Lung (tissue), 17 donors: ENCODE measurements at places on chromosomes 5 and 9.

DNA sequence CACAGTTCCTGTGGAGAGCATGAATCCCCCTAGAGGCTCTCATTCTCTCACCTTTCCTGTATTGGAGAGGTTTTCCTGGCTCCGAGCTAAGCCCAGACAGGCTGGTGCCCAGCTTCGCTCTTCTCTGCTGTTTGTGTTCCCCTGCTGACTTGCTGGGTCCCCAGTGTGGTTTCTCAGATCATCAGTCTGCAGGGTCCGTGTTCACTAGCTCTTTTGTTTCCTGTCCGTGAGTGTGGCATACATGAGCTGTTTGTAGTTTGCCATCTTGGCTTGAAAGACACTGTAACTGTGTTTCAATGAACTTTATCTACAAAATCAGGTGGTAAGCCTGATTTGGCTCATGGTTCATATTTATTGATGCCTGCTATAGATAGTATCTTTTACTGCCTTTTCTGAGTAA is 23.8 kb downstream of the LOX start:
- no peak for DNase-seq

DNA sequence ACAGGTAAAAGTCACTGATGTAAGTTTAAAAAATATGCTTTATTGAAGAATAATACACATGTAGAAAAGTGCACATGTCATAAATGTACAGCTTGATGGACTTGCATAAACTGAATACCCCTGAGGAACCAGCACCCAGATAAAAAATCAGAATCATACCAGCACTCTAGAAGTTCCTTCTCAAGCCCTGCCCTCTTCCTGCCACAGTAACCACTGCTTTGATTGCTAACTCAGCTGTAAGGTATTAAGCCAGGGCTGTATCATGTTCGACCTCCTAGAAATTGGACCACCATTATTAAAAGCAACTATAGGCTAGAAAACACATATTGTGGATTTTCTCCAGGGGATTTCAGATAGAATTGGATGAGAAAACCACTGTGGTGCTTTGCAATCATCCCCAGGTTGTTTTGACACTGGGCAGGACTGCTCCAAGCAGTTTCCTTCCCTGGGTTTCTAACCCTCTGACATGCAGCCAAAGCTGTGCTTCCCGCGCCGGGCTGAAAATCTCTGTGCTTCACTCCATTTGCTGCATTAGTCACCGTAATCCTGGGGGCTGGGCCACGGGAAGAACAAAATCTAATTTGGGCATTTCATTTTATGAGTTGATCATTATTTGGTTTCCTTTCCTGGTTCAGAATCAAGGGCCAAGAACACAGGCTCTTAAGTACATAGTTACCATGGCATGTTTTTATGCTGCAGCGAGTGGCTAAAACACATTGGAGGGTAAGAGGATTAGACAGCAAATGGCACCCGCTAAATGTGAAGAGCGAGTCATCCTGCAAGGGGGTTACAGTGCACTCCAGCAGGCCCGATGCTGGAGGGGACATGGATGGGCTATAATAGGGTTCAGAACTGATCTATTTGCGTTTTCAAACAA is 139.4 kb upstream of the IL12B start:
- no peak for DNase-seq

DNA sequence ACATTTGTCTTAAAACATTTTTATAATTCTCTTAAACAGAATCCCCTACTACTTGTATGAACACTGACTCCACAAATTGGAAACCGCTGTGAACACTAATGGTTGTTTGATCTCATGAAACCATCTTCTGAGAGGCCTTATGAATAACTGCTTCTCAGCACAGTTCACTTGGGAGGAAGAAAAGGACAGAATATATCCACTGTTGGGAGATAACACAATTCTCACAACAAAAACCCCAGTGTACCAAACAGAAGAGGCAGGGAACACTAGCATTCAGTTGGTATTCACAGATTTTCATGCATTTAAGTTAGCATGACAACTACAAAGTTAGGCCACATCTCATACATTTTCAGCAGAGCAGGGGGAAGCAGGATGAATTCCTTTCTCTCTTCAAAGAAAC is 89.0 kb upstream of the SELENOP start:
- no peak for DNase-seq

DNA sequence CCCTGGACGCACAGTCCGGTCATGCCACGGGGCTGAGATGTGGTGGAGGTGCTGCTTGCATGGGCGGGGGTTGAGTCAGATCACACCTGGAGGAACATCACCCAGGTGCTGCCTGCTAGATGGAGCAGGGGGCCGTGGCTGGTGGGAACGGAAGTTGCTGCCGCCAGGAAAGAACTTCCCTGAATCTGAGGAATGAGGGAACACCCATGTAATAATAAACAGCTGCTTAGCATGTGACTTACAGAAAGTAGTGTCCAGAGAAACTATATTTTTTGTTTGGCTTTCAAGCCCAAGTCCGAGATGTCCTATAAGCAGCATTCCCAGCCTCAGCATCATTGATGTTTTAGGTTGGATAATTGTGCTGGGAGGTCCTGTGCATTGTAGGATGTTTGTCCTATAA is 27.1 kb upstream of the FAM240B start:
- DNase-seq, result no peak

DNA sequence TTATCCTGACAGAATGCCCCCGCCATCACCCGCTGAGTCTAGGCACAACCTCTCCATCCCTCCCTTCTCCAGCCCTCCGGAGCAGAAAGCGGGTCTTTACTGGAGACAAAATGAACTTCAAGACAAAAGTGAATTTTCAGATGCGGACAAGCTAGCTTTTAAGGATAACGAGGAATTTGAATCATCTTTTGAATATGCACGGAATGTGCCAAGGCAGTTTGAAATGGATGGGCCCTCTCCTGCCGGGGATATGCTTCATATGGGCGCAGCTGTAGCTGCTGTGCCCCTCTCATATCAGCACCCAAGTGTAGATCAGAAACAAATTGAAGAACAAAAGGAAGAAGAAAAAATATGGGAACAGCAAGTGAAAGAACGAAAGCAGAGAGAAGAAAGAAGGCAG is 37.5 kb downstream of the CPLANE1 start:
- no peak for DNase-seq

GRCh38 chr9:69273161-69273560 is 51.9 kb upstream of the ENTREP1 start:
- no peak for DNase-seq

DNA sequence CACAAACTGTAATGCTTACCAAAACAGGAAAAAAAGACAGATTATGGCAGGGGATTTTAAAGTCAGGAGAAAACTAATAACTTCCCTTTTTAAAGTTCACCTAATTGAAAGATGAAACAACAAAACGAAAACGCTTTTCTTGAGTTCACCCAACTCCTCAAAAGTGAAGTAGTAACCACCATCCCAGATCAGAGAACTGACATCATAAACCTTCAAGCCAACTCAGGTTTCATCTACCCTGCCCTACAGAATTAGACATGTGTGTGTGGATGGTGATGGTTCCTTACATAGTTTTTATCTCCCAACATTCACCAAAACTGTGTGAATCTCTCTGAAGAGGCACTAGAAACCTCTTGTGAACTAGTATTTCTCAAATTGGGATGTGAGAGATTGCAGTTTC is 195.2 kb upstream of the PTGER4 start:
- DNase-seq, result no peak

DNA sequence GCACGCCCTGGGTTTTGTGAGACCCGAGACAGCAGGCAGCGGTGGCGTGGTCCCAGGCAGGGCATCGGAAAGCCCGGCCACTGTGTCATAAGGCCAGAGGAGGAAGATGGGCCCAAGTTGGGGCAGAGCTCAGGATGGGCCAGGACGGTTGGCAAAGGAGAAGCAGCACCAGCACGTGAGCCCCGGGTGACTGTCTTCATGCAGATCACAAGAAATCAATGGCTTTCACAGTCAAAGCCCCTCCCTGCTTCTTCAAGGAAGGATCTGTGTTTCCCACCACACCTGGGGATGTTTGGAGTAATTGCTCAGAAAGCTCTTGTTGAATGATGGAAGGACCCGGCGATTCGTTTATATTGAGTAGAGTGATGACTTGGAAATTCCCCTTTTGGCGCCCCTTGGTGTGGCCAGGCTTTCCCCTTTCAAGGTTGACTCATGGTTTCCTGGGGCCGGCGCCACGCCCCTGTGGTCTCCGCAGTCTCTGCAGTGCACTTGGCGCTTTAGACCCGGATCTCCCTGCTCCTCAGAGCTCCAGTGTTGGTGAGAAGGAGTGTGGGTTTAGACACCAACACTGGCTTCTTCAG is 52.1 kb downstream of the IL31RA start:
- DNase-seq, result no peak

DNA sequence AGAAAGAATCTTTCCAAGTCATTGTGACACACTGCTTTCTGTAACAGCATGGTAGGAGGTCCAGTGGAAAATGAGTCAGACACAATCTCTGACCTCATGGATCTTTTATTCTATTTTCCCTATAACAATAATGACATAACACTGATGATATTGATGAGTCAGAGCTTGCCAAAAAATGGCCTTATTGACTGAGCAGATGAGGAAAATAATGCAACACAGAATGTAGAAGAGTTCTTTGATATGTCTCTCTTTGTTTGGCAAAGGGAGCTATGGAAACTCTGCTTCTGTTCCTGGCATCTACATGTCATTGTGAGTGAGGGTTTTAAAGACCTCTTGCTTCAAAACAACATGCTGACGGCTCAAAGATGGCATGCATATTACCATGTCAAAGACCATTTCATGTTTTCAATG is 443.1 kb upstream of the ZNF608 start:
- DNase-seq, result no peak

DNA sequence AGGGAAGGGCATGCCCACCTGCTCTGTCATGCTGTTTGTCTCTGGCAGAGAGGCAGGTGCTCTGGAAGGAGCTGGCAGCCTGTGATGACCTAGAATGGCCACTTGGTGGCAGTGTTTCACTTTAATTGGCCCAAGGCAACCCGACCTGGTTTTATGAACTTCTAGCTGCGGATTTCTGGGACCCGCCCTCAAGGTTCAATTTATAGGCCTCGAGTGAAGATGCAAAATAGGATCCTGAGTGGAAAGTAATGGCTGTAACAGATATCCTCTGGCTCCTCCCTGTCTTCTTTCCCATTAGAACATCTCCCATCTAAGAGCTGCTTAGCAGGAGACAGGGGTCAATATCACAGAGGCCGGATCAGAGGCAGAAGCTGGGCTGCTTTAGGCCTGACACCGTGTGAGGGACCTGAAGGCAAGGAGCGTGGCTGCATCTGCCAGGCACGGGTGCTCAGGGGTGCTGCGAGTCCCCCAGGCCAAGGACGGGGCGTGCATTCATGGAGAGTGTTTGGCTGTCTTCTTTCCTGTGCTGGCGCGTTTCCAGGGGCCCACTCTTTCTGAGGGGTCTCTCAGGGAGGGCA is 56.7 kb upstream of the SLC28A3 start:
- DNase-seq, result peak; percentile 75

DNA sequence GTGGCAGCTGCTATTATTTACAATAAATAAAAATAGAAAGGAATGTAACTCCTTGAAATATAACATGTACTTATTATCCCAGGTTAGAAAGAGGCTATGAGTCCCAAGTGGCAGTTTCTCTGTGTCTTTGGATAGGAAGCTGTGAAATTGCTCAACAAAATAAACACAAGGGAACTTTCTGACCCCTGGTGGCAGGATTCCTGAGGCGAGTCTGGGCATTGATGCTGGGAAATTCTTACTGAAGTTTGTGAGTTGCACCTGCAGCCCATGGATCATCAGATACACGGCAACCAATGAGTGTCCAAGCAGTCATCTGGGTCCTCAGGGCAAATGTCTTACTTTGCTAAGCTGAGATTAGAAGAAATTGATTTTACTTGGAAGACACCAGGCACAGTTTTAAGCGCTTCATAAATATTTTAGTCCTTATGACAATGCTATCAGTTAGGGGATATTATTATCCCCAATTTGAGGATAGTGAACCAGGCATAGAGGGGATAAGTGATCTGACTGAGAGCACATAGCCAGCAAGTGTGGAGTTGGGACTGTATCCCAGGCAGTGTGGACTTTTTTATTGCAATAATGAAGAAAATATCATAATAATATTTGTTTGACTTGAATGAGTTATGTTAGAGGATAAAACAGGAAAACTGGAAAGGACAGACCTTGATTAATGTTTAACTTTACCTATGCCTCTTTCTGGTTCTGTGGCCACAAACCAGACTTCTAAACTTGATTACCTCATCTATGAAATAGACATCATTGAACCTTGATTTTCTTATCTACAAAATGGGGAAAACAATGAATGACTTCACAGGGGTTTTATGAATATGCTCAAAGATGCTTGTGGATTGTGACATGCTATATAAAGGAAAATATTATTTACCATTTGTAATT is 265.5 kb upstream of the ADAMTSL1 start:
- DNase-seq, result peak; percentile 70

GRCh38 chr5:163821142-163821541 is 315.7 kb downstream of the MAT2B start:
- no peak for DNase-seq

GRCh38 chr5:13217636-13218035 is 726.9 kb downstream of the DNAH5 start:
- DNase-seq, result no peak

DNA sequence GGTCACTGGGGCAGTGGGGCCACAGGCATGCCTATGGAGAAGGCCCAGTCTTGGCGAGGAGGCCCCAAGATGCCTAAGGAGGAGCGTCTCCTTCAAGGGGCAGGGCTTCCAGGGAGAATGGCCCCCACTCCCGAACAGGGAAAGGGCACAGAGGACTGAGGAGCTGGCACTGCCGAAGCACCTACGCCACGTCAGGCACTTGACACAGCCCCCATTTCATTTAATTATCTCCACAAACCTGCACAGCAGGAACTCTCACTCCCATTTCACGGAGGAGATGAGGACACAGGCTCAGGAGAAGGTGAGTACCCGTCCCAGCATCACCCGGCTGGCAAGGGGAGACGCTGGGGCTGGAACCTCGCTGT is 26.0 kb downstream of the EGR1 start:
- no peak for DNase-seq

- no peak for DNase-seq
These were observed 52.5 kb downstream of the ZFAND5 start for GRCh38 chr9:72312386-72312987.

DNA sequence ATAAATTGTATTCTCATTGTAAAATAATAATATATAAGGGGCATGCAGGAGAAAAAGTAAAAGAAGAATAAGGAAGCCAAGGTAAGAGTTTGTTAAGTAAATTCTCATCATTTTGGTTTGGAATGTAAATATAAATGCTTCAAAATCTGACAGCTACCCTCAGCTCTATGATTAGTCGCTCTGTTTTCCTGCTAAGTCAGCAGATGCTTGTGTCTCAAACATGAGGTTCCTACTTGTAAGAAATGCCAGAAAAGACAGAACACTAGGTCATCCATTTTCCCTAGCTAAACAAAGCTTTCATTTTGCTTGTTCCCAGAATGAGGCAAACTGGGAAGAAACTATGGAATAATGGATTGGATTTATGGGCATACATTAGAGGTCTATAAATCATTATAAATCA is 293.1 kb downstream of the DMRTA1 start:
- DNase-seq, result no peak

DNA sequence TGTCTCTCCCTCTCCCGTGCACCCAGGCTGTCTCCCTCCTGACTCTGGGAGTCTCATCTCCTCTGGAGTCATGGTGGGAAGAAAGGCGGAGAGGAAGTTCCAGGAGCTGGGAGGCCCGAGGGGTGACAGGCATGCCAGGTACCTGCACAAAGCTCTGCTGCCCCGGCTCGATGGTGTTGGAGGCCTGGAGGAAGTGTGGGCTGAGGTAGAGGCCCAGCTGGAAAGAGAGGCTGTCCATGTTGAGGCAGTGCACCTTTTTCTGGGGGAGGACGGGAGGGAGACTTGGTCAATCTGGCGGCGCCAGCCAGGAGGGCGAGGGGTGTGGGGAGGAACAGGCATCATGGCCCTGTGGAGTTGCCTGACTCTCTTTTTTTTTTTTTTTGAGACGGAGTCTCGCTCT is 15.9 kb downstream of the FPGS start:
- no peak for DNase-seq

- DNase-seq, result no peak
These were observed 107.0 kb upstream of the MVB12B start for GRCh38 chr9:126219648-126220063.
